DND-41 (cell line): ENCODE measurements at places on chromosomes 13 and 19.

GRCh38 chr13:46170687-46171086 lies 11.3 kb downstream of the LCP1 start:
- peak; percentile 66 for DNase-seq

DNA sequence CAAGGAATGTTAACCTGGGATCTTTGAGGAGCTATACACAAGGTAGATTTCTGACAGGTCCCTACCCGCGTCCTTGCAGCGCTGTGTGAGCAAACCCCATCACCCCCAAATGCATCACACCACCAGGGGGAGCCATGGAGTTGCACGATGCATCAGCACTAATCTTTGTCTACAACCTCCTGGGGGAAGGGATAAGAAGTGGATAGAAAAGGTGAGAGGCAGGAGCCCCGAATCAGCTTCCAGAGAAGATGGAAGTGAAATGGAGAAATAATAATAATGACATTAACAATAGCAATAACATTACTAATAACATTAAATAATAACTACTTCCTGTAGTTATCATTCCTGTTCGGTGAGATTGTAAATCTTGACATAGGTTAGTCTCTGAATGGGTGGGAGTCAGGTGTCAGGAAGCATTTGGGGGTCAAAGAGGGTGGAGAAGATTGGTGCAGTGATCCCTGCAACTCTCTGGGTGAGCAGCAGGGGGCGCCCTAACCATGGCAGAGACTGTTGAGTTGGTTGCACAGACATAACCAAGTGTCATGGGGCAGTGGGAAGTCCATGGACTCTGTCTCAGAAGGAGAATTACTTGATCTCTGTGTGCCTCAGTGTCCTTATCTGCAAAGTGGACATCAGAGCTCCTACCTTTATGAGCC lies 16.5 kb downstream of the SIGLEC7 start:
- DNase-seq, result peak; percentile 62

GRCh38 chr13:59954601-59955000 lies 209.1 kb downstream of the DIAPH3 start:
- no peak for DNase-seq

DNA sequence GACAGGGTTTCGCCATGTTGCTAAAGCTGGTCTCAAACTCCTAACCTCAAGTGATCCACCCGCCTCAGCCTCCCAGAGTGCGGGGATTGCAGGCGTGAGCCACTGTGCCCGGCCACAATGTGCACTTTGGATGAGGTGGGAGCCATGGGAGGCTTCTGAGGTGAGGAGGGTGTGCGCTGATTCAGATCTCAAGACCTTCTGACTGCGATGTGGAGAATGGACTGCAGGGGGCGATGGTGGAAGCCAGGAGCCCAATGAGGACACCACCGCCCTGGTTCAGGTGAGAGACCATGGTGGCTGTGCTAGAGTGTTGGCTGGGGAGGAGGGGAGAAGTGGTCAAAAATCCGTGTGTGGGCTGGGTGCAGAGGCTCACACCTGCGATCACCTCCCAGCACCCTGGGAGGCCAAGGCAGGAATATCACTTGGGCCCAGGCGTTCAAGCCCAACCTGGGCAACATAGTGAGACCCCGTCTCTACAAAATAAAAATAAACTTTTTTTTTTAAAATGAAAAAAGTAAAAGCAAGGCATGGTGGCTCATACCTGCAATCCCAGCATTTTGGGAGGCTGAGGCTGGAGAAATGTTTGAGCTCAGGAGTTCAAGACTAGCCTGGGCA lies 5.6 kb downstream of the INAFM1 start:
- DNase-seq, result peak; percentile 63

DNA sequence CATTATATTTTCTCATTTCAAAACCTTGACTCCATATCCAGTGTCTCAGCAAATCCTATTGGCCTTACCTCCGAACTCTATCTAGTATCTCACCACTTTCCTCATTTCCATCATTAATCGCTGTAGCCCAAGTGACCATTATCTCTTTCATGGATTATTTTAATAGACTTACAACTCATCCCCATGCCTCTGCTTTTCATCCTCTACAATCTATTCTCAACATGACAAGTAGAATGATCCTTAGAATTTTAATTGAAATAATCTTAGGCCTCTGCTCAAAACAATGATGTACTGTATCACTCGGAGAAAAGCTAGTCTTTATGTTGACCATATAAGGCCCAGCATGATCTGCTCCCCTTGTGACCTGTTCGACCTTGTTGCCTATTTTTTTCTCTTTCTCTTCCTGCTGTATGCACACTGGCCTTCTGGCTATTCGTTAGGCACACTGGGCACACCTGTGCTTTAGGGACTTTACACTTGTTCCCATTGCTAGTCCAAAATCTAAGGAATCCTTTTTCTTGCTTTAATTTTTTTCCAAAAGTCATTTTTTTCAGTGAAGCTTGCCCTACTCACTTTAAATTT lies 21.4 kb downstream of the DNAJC15 start:
- no peak for DNase-seq

- DNase-seq, result no peak
These were observed 15.1 kb downstream of the ZNF160 start for GRCh38 chr19:53088091-53088490.

GRCh38 chr13:113099142-113099541 lies 6.4 kb upstream of the F7 start:
- DNase-seq, result no peak

- DNase-seq, result peak; percentile 20
These were observed 960 bp upstream of the GSX1 start for GRCh38 chr13:27791146-27791900.
